ENCODE measurements at places on chromosomes 4 and X. TPM values are rescaled to one million over a fixed set of nuclear protein-coding genes. Genes with fewer than 3 reads are reported as not detected.

The MAGEC1 gene
- not detected for total RNA-seq

The DACH2 gene
- total RNA-seq, result 0.19 TPM

The SLC25A14 gene
- total RNA-seq, result 5.5 TPM

The ADAD1 gene
- not detected for total RNA-seq

All from right cardiac atrium (tissue), 5 donors.